ENCODE measurements at places on chromosomes 13 and 19.

- DNase-seq: no peak
Measured at GRCh38 chr19:36488118-36488845, 1.1 kb downstream of the ZNF566 start.

- no peak for DNase-seq
Measured at GRCh38 chr13:37667702-37668101, 69.1 kb upstream of the POSTN start.

- DNase-seq: peak; percentile 6
Measured at GRCh38 chr13:53250272-53250875, 221.8 kb downstream of the OLFM4 start.

DNA sequence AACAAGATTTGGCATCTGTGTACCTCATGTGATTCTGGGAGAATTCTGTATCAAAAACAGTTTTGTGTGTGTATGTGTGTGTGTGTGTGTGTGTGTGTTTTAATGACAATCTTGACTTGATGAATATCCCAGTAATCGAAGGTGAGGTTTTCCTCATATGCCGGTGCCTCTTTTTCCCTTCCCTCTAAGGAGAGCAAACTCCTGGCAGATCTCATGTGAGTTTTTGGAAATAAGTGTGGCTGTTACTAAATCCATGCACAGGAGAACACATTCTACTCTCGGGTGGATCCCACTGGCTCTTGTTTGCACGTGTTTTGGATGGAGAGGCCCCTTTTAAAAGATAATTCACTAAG is 29.0 kb upstream of the CEBPG start:
- no peak for DNase-seq

- no peak for DNase-seq
Measured at GRCh38 chr19:11196406-11197287, 698 bp downstream of the KANK2 start.
